Testis (tissue), 5 donors: ENCODE measurements at places on chromosomes 4 and X. TPM values are rescaled to one million over a fixed set of nuclear protein-coding genes. Genes with fewer than 3 reads are reported as not detected.

The NIPAL1 gene
- 0.79 TPM for total RNA-seq

The TTC29 gene
- 68.0 TPM for total RNA-seq

The RHOXF2B gene
- 4.7 TPM for total RNA-seq

The SLC6A14 gene
- not detected for total RNA-seq

The SLC9A7 gene
- 8.1 TPM for total RNA-seq

GRCh38 chr4:150540959-150541360 lies 41.0 kb upstream of the MAB21L2 start:
- no peak for DNase-seq

DNA sequence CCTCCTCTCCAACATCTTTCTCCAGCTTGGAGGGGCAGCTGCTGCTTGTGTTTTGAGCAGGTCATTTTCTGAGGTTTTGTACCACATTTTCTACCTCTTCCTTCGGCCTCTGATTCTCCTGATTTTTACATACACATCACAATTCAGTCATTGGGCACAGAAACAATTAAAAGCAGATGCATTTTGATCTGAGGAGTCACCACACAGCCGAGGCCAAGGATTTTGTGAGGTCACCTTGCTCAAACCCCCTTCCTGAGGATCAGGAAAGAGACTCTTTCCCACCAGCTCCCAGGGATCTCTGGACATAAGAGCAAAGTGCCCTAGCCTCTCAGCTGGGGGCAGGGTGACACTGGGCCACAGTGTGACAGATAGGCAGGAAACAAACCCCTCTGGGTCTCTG lies 5.4 kb upstream of the FATE1 start:
- no peak for DNase-seq

DNA sequence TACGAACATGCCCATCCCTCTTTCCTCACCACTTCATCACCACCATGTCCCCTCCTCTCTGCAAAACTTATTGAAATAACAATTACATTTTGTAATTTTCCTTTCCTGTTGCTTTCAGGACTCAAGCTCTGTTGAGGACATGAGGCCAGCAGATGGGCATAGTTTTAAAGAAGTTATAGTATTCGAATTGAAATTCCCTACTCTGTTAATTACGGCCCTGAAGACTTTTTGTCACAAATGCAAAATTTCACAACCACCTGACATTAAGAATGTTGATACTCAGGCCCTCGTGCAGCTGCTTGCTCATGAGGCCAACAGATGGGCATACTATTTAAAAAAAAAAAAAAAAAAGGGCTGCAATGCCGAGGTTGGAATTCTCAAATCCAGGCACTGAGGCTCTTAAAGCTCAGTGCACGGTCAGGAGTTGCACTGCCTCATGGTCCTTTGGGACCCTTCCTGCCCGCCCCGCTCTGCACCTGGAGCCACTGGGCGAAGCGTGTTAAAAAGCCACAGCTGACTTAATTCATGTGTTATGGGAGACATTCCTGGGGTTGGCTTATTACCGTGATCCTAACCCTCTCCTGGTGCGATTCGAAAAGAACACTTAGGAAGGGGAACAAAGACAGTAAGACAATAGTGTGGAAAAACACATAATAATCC lies 34.2 kb upstream of the FAT1 start:
- DNase-seq: no peak

- peak; percentile 33 for DNase-seq
Measured at GRCh38 chr4:139528377-139529005, 27.5 kb downstream of the SETD7 start.

GRCh38 chr4:118099106-118099505 lies 64.8 kb downstream of the NDST3 start:
- no peak for DNase-seq

- peak; percentile 41 for DNase-seq
Measured at GRCh38 chr4:70703619-70704214, 15.4 kb downstream of the UTP3 start.

GRCh38 chr4:102901804-102902203 lies 33.0 kb downstream of the CISD2 start:
- no peak for DNase-seq

DNA sequence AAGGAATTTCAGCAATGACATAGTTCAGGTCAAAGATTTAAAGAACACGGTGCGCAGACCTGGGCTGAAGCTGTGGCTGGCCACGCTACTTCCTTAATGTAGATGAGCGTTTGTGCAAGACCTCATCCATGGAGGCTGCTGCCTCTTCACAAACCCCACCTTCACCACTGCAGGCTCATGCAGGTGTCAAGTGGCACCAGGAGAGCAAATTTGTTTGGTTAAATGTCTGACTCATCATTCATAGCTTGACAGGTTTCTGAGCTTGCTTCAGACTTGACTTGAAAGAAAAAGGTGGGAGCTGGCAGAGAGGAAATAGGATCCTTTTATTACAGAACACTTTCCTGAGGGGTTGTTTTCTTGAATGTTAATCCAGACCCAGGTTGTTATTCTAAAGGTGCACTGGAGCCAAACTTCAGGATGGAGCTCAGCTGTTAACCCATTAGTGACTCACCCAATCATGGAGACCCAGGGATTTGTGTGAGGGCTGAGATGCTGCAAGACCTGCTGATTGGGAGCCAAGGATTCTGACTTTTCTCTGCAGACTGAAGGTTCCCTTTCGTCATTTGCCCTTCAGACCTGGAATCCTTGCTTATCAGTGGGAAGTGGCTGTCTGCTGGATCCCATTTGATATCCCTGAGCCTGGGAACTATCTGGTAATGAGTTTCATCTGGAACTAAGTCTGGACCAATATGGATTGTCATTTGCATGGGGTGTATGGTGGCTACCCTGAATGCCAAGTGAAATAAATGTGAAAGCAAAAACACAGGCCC lies 315.3 kb downstream of the PTTG2 start:
- DNase-seq: no peak

DNA sequence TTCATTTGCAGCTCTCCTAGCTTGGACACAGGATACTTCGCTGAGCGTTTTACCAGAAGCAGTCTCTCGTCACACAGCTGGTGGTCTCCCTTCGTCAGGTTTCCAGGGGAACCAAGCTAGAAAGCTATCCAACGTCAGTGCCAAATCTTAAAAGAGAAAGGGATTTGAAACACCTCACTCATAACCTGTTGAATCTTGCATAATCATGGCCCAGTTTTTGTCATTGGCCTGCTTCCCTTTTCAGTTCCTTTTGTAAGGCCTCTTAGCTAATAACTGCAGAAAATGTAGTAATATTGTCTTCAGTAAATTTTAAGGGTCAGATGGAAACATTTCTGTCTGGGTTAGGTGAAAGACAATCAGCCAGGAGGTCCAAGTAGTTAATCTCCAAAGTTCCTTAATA lies 22.0 kb downstream of the RAB39B start:
- no peak for DNase-seq

- DNase-seq: no peak
Measured at GRCh38 chr4:184792334-184792733, 33.4 kb downstream of the ACSL1 start.
